CD4-positive, alpha-beta T cell treated with Interleukin-2 at 100 ng/mL for 4 hours (primary cell): ENCODE measurements at places on chromosomes 12 and 14.
A peak's percentile ranks its signal among the peaks of the same experiment; 100 is the strongest.

GRCh38 chr14:102279688-102280348, 25.1 kb downstream of the MOK start:
- DNase-seq, result no peak

DNA sequence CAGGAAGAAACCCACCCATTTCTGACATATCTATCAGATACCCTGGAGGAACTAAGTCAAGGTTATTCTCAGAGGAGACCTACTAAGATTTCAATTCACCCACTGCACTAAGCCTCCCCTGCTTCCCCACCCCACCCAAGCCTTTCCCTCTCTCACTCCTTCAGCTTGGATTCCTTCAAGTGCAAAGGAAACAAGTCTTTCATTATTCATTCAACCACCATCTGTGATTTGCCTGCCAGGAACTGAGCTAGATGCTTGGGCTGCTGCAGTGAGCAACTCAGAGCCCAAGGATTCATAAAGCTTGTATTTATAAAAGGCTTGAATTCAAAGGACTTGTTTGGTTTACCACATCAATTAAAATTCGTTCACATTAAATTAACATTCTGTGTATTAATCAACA, 161.3 kb downstream of the GXYLT1 start:
- DNase-seq, result no peak

- no peak for DNase-seq
Measured at GRCh38 chr12:11877869-11878780, 192.6 kb upstream of the BCL2L14 start.

DNA sequence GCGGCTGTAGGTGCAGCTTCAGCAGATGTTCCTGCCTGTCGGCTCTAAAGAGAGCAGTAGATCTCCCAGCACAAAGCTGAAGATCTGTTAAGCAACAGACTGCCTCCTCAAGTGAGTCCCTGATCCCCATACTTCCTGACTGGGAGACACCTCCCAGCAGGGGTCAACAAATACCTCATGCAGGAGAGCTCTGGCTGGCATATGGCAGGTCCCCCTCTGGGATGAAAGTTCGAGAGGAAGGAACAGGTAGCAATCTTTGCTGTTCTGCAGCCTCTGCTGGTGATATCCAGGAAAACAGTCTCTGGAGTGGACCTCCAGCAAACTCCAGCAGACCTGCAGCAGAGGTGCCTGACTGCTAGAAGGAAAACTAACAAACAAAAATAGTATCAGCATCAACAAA, 337.1 kb upstream of the USP15 start:
- DNase-seq, result no peak

GRCh38 chr14:25833341-25834126, 764.3 kb downstream of the NOVA1 start:
- no peak for DNase-seq

GRCh38 chr12:100951756-100952155, 157.2 kb downstream of the ANO4 start:
- DNase-seq, result no peak

- DNase-seq, result no peak
Measured at GRCh38 chr14:65413739-65414045, 1.2 kb downstream of the FUT8 start.

- no peak for DNase-seq
Measured at GRCh38 chr14:43361751-43362150, 1145.3 kb downstream of the FSCB start.

- no peak for DNase-seq
Measured at GRCh38 chr12:45338272-45338671, 122.4 kb downstream of the ANO6 start.

DNA sequence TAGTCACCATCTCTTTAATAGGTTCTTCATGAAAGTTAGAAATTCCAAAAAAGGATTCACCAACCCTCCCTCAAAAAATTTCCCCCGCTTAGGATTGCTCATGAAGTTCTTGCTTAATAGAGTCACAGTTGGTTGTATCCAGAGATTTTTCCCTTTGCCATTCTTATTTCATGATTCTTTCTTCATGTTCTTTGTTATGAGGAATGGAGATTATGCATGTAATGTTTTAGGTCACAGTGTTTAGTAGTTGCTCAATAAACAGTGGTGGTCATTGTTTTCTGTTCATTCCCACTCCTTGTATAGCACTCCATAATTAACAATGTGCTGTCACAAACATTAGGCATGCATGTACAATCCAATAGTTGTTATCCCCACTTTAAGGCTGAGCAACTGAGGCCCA, 51.2 kb upstream of the RTRAF start:
- DNase-seq, result no peak

DNA sequence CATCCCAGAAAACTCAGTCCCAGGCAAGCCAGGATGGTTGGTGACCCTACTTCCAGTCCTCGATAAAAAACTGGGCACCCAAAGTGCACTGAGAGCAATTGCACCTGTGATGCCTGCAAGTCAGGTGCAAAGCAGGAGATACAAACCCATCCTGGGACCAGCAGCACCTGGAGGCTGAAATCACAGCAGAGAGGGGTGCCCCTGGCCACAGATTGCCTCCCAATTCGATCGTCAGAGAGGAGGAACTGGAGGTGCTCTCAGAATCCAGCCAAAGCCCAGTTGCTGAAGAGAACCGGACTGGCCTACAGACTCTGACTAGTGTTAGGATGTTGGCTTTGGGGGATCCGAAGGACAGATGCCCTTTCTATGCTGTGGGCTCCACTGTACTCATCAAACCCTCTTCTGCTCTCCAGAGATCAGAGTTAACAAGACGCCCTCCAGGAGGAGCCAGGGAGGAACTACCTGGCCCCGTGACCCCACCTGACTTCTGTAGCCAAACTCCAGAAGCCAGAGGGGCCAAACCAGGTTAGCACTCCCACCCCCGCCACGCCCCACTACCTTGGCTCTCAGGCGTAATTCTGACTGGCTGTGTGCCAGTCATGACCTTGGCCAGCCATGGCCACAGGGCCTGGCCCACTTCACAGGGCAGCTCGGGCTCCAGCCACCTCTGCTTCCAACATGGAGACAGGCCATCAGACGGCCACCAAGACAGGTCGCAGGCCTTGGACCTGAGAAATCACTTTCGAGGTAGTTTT, 284.5 kb upstream of the RTL1 start:
- DNase-seq, result no peak

GRCh38 chr14:24289649-24290280, 9.8 kb downstream of the DHRS1 start:
- DNase-seq, result no peak

GRCh38 chr12:12047682-12048081, 23.1 kb upstream of the BCL2L14 start:
- no peak for DNase-seq

DNA sequence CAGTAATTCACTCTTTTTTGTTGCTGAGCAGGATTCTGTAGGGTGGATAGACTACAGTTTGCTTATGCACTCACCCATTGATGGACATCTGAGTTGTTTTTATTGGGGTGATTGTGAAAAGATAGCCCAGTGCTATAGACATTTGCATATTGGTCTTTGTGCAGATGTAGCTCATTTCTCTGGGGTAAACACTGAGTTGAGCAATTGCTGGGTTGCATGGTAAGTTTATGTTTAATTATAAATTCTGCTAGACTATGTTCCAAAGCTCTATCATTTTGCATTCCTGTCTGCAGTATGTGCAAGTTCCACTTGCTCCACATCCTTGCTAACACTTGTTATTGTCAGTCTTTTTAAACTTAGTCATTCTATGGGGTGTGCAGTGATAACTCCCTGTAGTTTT, 65.4 kb upstream of the RFLNA start:
- DNase-seq, result no peak

DNA sequence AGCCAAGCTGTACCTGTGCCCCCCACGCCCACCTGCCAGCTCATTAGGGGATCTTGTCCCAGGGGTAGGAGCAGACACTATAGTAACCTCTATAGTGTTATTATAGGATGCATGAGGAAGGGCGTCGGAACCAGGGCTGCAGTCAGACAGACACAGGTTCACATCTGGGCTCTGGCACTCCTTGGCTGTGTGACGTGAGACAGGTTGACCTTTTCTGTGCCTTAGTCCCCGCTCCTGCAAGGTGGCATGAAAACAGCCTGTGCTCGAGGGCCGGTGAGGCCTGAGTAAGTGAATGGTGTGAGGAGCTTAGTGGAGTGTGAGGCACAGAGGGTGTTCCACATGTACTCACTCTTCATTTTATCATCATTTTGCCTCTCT, 19.0 kb downstream of the ASB2 start:
- no peak for DNase-seq

GRCh38 chr14:29235991-29236390, 469.4 kb downstream of the FOXG1 start:
- DNase-seq, result no peak

- DNase-seq, result no peak
Measured at GRCh38 chr14:53979747-53980642, 23.4 kb upstream of the BMP4 start.

GRCh38 chr12:50221228-50222008, 54.2 kb upstream of the CERS5 start:
- no peak for DNase-seq

DNA sequence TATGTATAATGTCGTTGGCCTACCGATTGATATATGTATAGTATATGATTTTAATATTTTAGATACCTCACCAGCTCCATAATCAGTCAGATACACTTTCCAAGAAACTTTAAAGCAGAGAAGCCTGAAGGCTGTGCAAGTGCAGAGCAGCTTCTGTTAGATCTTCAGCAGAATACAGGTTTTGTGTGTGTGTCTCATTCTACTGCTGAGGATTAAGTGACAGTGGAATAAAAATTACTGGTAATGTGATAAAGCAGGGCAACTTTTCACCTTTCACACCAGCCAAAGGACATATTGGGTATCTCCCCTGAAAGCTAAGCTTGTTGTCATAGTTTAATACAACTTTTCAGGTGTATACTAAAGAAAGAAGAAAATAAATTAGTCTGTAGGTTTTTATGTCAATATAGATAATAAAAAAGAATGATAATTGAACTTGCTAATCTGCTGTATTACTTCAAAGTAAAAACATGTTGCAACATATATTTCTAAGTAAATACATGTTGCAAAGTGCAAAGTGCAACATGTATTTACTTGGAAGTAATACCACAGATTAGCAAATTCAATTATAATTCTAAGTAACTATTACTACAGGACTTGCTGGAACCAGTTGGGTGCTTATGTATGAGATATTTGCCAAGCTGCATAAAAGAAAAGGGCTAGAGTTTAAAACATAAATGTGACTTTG, 128.3 kb downstream of the SLC16A7 start:
- DNase-seq, result no peak

DNA sequence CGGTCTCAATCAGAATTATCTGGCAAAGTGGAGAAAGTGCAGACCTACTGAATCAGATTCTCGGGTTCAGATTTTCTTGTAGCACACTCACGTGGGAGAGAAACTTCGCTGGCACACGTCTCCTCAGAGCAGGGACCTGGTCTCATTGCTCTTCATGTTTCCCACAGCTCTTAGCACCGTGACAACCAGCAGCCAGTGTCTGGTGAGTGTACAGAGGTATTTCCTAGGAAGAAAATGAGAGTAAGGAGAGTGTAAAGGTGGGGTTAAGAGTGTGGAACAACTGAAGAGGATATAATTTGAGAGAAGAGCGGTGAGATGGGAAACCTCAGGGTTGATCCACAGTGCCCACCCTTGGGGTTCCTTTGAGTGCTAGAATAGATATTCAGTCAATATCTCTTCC, 89.2 kb downstream of the ARF6 start:
- DNase-seq, result no peak

- DNase-seq, result no peak
Measured at GRCh38 chr14:55893705-55894104, 224.5 kb upstream of the PELI2 start.

DNA sequence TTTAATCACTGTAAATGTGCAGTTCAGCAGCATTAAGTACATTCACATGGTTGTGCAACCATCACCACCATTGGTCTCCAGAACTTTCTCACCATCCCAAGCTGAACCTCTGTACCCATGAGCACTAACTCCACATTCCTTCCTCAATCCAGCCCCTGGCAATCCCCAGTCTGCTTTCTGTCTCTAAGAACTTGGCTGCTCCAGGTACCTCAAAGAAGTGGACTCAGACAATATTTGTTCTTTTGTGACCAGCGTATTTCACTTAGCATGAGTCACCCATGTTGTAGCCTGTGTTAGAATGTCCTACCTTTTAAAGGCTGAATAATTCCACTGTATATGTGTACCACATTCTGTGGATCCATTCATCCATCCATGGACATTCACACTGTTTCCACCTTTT, 64.6 kb downstream of the SLC24A4 start:
- no peak for DNase-seq

DNA sequence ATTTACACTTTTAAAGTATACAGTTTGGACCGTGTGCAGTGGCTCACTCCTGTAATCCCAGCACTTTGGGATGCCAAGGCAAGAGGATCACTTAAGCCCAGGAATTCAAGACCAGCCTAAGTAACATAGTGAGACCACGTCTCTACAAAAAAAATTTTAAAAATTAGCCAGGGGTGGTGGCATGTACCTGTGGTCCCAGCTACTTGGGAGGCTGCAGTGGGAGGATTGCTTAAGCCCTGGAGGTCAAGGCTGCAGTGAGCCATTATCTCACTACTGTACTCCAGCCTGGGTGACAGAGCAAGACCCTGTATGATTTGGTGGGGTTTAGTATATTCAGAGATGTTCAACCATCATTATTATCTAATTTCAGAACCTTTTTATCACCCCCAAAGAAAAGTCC, 4.7 kb downstream of the EIF4B start:
- DNase-seq, result no peak

GRCh38 chr12:9148926-9149325, 33.2 kb upstream of the A2M start:
- no peak for DNase-seq

- peak; percentile 58 for DNase-seq
Measured at GRCh38 chr14:93906341-93907329, 20.5 kb upstream of the FAM181A start.

- no peak for DNase-seq
Measured at GRCh38 chr12:76863005-76863670, 15.7 kb downstream of the CSRP2 start.

- no peak for DNase-seq
Measured at GRCh38 chr14:96422992-96423391, 31.1 kb downstream of the AK7 start.

- no peak for DNase-seq
Measured at GRCh38 chr14:41303506-41303905, 303.2 kb upstream of the LRFN5 start.

DNA sequence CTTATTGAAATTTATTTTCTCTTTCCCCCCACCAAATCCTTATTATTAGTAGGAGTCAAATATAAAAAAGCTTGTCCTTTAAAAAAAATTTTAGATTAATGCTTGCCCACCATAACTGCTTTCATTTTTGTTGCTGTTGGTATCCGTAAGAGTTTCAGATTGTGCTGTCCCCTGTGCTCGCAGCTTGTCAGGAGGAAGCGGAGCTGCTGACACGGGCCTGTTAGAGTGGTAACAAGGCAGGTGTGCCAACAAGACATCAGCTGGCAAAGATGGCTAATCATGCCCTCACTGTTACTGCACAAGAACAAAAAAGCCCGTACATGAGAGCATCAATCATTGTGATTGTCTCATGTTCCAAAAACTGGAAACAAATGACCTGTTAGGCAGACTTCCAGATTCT, 148.4 kb downstream of the ALG10B start:
- no peak for DNase-seq

- no peak for DNase-seq
Measured at GRCh38 chr14:22852599-22852939, 16.2 kb downstream of the MMP14 start.

- no peak for DNase-seq
Measured at GRCh38 chr14:99478128-99478527, 2.5 kb downstream of the SETD3 start.
